CD4-positive, alpha-beta T cell treated with Interleukin-15 for 4 hours (primary cell): ENCODE measurements at places on chromosomes 4 and X.

- DNase-seq, result peak; percentile 27
These were observed 13.5 kb downstream of the PRKX start for GRCh38 chrX:3699821-3700381.

- DNase-seq, result peak; percentile 65
These were observed 23.4 kb downstream of the CCNI start for GRCh38 chr4:77052352-77052751.

DNA sequence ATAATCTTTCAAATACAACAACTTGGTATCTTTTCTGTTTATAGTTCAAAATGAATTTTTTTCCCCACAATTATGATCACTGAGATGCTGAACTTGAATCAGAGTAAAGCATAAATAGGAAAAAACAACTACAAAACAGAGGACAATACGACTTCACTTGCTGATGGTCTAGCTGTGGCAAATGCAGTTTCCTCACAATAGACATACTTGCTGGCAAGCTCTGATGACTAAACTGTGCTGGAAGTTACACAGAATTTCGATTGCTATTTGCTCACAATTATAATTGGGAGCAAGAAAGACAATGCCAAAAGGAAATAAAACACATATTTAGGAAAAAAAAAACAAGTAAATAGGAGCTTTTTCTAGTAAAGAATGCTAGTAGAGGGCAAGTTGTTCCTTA lies 14.7 kb downstream of the VEGFC start:
- DNase-seq, result no peak

GRCh38 chr4:76984788-76985211 lies 35.2 kb downstream of the SEPTIN11 start:
- DNase-seq, result no peak

GRCh38 chrX:154401045-154401799 lies 3.0 kb downstream of the RPL10 start:
- DNase-seq, result no peak

GRCh38 chrX:13369256-13370030 lies 49.6 kb upstream of the ATXN3L start:
- no peak for DNase-seq

GRCh38 chr4:140243278-140243753 lies 89.3 kb upstream of the MAML3 start:
- DNase-seq, result no peak

DNA sequence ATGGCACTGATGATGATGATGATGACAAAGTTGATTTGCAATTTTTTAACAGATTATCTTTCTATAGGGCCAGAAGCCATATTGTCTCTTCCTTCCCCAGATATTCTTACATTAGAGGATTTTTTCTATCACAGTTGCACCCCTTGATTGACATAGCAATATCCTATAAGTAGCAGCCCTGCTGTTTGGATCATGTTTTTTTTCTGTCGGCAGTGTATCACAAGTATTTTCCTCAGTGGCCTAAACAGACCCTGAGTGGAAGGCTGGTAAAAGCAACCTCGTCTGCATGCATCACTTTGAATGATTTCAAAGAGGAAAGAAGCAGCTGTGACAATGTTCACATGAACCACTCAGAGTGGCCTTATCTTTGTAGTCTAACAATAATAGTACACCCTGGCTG lies 41.0 kb downstream of the FAT4 start:
- no peak for DNase-seq

- no peak for DNase-seq
These were observed 47.5 kb downstream of the SPATA18 start for GRCh38 chr4:52098618-52099017.

GRCh38 chr4:36273276-36273675 lies 8.1 kb upstream of the DTHD1 start:
- DNase-seq, result no peak

- no peak for DNase-seq
These were observed 77.5 kb upstream of the SMARCA5 start for GRCh38 chr4:143435955-143436354.

- no peak for DNase-seq
These were observed 507.0 kb downstream of the INPP4B start for GRCh38 chr4:142339053-142339452.

GRCh38 chrX:139971394-139971749 lies 6.1 kb upstream of the CXorf66 start:
- no peak for DNase-seq

- peak; percentile 30 for DNase-seq
These were observed 55.3 kb upstream of the MSANTD1 start for GRCh38 chr4:3193531-3194203.

- DNase-seq, result no peak
These were observed 38.6 kb downstream of the MND1 start for GRCh38 chr4:153383131-153383530.

DNA sequence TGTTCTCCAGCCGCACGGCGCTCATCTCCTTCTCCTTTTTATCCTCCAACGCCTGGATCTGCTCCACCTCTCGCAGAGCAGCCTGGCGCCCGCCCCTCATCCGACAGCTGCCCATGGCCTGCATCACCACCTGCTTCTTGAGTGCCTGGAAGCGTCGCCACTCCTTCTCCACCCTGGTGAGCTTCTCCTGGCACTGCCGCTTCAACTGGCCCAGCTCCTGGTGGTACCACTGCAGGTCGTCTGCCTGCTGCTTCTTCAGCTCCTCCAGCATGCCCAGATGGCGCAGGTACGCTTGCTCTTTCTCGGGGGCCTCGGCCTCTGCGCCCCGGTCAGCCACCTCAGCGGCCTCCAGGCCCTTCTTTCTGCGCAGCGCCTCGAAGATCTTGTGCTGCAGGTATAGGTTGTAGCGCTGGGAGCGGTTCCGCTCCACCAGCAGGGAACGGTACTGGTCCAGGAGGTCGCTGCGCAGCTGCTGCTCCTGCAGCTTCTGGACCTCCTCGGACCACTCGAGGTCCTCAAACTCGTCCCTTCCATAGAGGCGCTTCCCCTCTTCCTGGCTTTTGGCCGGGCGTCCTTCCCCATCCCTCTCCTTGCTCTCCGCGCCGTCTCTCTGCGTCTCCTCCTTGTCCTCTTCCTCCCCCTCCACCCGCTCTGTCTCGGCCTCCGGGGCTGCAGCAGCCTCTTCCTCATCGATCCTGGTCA lies 1.2 kb upstream of the TADA2B start:
- no peak for DNase-seq

DNA sequence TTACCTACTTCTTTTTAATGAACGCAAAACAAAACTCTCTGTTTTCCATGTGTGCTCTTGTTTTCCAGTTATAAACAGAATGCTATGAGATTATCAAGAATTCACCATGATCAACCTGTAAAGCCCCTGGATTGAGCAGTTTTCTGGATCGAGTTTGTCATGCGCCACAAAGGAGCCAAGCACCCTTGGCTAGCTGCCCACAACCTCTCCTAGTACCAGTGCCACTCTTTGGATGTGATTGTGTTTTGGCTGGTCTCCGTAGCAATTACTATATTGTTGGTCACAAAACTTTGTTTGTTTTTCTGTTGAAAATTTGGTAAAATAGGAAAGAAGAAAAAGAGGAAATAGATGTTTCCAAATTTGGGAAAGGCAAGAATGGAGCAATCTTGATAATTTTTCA lies 51.1 kb downstream of the UGT2B7 start:
- DNase-seq, result no peak

DNA sequence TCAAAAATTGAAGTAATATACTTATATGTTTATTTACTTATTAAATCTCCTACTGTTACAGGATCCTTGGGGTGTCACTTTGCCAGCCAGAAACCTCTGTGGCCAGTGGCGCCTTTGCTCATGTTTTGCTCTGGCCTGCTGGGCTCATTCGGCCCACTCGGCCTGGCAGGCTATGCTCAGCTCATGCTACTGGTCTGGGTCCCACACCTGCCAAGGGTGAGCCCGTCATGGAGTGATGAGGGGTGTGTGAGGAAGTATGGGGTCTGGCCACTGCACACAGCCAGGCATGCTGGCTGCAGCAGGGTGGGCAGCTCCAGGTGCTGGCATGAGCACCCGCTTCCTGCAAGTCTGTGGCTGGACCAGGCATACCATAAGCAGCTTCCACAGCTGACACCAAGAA lies 25.1 kb downstream of the ADH7 start:
- DNase-seq, result no peak

GRCh38 chr4:184475096-184475461 lies 729 bp upstream of the IRF2 start:
- DNase-seq, result peak; percentile 24
